ENCODE measurements at places on chromosomes 1 and 21.
A peak's percentile ranks its signal among the peaks of the same experiment; 100 is the strongest.

DNA sequence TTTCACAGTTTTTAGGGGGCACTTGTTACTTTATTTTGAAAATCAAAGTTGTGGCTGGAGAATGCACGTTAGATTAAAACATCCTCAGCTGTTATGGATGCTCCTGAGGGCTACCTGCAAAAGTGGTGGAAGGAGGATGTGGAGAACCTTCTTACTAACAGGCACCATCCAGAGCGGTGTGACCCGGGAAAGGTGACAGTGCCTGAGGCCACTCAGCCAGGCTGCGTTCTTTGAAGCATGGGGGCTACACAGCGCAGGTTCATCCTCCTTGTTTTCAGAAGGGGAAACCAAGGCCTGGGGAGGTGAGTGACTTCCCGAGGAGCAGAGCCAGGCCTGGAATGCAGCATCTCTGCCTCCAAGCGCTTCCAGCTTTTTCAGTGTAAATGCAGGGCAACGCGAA, 24.0 kb downstream of the DMRTB1 start:
- no peak for DNase-seq

DNA sequence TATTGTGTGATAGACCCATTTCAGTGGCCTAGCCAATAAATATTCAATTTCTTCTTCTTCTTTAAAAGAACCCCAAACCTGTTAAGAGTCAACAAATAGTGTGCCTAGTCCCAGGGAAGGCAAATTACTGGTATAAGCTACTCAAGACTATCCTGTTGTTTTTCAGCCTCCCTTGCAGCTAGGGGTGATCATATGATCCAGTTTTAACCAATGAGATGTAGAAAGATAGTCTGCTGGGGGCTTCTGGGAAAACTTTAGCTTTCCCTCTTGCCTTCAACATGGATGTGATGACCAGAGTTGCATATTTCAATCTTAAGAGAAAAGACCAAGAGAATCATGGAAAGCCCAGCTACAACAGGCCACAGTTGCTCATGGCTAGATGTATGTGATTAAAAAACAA, 4.7 kb upstream of the NUP210L start:
- DNase-seq, result no peak

GRCh38 chr1:50658459-50659076, 235.3 kb upstream of the DMRTA2 start:
- DNase-seq, result no peak

DNA sequence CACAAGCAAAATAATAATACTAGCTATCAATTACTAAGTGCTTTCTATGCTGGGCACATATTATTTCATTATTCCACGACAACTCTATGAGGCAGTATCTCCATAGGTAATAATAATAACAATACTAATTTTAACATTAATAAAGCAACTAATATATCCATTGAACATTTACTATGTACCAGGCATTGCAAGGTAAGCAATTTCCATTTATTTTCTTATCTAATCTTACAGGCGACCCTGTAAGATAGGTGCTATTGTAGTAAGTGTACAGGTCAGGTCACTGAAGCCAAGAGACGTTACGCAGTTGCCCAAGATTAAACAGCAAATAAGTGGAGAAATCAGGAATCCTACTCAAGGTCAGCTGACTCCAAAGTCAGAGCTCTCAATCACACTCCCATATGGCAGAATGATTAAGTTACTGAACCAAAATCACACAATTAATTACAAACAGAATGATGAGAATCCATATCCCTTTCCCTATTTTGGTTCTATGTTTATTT, 198.4 kb downstream of the SLC45A1 start:
- no peak for DNase-seq

DNA sequence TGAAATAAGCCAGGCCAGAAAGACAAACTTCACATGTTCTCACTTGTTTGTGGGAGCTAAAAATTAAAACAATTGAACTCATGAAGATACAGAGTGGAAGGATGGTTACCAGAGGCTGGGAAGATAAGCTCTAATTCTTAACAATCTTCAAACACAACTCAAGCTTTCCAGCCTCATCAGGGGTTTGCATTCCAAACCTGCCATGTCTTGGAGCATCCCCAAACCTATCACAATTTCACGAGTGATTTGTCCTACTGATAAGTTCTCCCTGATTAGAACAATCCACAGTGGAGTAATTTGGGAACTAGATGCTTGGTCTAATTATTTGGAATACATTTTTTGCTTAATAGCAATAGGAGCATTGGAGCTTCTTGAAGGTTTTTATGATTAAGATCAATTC, 418.5 kb upstream of the PKN2 start:
- DNase-seq, result no peak

DNA sequence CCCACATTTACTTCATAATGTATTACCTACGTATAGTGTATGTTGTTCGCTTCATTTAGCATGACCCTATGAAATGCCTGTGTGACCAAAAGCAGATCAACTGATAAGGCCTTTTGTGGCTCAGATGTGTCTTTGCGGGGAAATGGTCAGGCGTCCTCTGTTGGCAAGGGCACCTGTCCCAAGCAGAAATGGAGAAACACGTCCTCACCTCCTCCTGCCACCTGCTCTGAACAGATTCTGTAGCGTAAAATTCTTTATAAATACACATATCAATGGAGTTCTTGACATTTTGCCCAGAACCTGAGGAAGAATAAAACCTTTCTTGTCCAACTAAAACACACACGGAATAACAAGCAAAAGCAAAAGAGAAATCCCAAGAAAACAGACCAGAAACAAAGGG, 417.9 kb downstream of the KIF26B start:
- no peak for DNase-seq

DNA sequence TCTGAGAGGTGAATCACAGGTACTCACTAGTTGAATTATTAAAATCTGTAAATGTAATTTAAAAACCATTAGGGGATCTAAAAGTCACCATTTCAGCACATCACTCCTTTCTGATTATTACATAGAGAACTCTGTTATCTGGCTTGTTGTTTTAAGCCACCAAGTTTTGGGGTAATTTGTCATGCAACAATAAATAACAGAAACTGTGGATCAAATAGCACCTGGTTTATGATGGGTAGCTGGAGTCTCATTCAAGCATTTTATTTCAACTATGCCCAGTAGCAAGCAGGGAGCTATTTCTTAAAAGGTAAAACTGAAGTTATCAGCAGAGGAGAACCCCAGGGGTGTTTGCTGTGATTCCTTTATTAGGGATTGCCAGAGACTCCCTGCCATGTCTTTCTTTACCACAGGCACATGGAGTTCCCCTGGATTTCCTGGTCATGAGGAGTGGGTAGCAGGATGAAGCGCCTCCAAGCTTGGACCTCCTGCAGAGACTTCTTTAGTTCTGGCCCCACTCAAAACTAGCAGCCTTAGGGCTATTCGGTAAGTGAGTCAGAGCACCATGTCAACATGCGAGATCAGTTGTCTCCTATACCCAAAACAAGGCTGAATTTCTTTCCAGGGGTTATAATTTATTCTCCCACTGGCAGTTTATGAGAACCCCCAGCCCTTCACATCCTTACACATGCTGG, 179.2 kb downstream of the GIPC2 start:
- DNase-seq, result peak; percentile 31

- DNase-seq, result no peak
Observed at GRCh38 chr1:161491472-161491871, 13.8 kb upstream of the FCGR2A start.

DNA sequence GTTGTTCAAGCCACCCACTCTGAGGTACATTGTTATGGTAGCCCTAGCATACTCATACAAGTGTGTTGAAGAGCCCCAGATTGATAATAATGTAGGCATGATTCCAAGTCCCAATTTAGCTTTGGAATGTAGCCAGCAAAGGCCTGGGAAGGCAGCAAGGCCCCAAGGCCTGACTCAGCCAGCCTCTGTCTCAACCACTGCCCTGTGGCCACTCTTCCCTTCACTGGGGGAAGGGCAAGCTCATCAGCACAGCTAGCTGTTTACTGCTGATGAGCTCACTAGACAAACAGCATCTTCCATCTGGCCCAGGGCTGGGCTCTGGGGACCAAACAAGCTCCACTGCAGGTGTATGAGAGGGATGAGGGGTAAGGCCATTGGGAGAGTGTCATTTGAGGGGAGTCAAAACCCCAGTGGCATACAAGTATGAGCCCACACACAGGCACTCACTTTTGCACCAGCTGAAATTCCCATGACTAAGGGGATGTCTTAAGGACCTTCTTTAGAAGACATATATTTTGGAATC, 2.2 kb upstream of the IRF6 start:
- no peak for DNase-seq

GRCh38 chr1:85440612-85441011, 24.3 kb downstream of the DDAH1 start:
- no peak for DNase-seq

- no peak for DNase-seq
Observed at GRCh38 chr1:82223091-82223490, 422.4 kb downstream of the ADGRL2 start.

- no peak for DNase-seq
Observed at GRCh38 chr1:77540501-77541161, 141.8 kb downstream of the ZZZ3 start.

GRCh38 chr1:194809665-194810064, 1623.3 kb upstream of the B3GALT2 start:
- no peak for DNase-seq

- no peak for DNase-seq
Observed at GRCh38 chr21:26445440-26445839, 127.6 kb downstream of the CYYR1 start.

DNA sequence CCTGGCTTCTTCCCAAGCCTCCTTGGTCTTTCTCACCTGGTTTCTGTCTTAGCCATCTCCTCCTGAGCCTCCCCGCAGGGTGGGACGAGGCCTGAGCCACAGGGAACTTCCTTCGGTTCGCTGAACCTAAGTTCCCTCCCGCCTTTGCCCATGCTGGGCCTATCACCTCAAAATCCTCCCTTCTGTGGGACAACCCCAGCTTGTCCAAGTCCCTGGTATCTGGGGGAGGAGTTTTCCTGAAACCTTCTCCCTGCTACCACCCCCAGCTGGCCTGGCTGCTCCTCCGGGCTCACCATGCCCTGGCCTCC, 27.7 kb upstream of the VPS13D start:
- DNase-seq, result no peak

DNA sequence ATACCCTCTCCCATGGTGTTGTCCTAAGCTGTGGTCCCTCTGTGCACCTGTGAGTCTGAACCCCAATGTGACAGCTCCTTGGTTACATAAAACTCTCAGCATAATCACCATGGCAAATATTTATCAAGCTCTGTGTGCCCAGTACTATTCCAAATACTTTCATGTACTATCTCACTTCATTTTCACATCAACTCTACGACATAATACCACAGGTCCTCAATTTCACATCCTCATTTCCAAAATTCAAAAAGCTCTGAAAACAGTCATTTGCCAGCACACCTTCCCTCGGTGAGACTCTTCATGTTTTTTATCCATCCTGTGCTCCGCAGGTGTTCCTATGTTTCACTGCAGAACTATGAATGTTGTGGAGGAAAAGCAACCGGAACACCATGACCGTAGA, 12.4 kb upstream of the CREG1 start:
- no peak for DNase-seq

GRCh38 chr1:24503059-24503751, 569 bp downstream of the RCAN3 start:
- no peak for DNase-seq

DNA sequence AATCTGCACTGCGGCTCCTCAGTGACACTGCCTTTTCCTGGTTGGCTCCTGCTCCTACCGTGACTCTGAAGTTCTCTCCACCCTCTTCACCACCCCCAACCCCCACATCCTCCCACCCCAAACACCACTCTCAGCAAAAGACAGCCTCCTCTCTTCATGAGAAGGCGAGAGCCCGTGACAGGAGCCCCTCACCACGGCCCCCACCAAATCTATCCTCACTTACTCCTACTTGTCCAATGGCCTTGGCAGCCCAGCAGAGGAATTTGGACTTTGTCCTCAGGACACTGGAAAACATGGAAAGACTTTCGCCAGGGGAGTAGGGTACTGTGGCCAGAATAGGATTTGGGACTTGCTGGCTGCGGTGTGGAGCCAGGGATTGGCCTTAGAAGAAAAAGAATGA, 6.9 kb downstream of the TMEM125 start:
- peak; percentile 28 for DNase-seq

DNA sequence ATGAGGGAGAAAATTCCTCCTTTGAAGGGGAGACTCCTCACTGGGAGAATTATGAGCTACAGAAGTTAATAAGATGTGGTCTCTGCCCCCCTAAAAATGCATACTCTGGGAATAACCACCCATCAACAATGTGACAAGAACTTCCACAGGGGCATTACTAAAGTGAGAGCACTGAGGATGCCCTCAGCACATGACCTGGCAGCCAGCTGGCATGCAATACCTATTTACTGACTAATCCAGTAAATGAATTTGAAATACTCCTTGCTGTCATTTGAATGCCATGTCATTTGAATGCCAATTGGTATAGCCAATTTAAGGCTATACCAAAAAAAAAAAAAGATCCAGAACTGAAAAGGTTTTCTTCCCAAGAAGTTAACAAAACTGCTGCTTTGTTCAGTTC, 30.8 kb downstream of the PLPP3 start:
- DNase-seq, result no peak

- no peak for DNase-seq
Observed at GRCh38 chr1:9825093-9826074, 1.6 kb upstream of the CLSTN1 start.

GRCh38 chr1:30909365-30910068, 959 bp upstream of the SDC3 start:
- DNase-seq, result no peak
